ENCODE measurements at places on chromosomes 11 and 22. TPM values are rescaled to one million over a fixed set of nuclear protein-coding genes. Genes with fewer than 3 reads are reported as not detected.

Gene PRPF19
- 90.2 TPM for total RNA-seq

DNA sequence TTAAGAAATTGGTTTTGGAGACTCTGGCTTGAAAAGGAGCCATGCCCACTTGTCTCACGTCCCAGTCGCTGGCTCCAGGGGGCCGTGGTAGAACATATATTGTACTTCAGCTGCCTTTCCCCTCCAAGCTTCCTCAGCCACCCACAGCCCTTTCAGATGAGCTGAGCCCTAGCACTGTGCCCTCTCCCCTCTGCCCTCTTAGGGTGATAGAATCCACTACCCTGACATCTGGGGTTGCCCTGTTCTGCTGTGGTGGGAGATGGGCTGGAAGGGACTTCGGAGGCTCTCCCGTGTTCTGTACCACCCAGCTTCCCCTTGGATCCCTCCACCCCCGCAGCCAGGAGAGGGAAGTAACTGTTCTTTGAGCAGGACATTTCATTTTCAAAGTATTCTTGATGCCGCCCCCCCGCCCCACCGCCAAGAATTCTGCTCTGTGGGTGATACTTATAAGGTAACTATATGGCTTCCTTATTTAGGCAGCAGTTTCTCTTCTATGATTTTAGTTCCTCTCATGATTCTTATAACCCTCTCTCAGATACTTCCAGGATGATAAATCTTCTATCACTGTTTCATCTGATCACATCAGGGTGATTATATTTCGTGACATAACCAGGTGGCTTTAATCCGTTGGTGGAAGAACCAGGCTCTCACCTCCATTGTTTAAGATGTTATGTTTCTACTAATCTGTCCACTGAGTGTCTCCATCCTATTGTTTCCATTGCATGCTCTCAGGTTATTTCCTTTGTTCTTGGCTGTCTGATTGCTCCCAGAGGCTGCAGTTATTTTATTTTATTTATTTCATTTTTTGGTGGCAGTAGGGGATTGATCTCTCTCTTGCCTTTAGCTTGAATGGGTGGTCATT lies 24.1 kb downstream of the ZBTB16 start:
- peaks cover 100% of the 10 kb centered on the region for H3K4me1 ChIP-seq
- H3K27me3 ChIP-seq = no peaks in the 10 kb centered on the region
- DNase-seq = no peak
- H3K36me3 ChIP-seq = no peaks in the 10 kb centered on the region

DNA sequence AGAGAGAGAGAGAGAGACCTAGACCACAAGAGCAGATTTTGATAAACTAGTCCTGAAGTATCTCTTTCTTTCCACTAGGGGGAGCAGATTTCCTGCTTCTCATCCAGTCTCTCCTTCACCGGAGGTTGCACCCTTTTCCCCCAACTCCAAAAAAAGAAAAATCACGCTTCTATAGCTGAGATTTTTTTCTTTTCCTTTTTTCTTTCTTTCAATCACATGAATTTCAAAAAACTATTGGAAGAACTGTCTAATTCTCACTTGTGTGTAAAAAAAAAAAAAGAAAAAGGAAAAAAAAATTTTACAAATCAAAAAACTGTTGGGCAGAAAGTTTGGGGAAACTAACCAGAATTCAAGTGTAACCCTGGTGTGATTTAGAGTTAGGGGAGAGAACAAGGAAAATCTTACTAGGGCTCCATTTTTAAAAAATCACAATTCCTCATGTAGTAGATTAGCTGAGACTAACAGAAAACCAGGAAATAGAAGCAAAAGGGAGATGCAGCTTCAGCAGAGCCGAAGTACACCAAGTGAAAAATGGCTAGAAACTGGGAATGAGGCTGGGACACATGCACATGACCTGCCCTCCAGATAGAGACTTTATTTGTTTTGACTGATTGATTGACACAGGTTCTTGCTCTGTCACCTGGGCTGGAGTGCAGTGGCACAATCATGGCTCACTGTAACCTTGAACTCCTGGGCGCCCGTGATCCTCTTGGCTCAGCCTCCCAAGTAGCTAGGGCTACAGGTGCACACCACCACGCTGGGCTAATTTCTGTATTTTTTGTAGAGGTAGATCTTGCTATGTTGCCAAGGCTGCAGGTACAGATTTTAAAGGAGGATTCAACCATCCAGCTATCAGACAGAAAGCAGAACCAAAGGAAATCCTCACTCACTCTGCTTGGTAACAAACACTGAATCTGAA lies 27.1 kb downstream of the SDHD start:
- H3K36me3 ChIP-seq = no peaks in the 10 kb centered on the region
- H3K4me1 ChIP-seq = peaks cover 7% of the 10 kb centered on the region
- no peak overlapping the region for H3K4me3 ChIP-seq
- H3K27ac ChIP-seq = no peak overlapping the region
- H3K27me3 ChIP-seq = no peaks in the 10 kb centered on the region

GRCh38 chr11:132424433-132424832 lies 1054.0 kb downstream of the NTM start:
- no peaks in the 10 kb centered on the region for H3K4me1 ChIP-seq
- no peaks in the 10 kb centered on the region for H3K27me3 ChIP-seq
- H3K36me3 ChIP-seq = no peaks in the 10 kb centered on the region
- no peak for DNase-seq

Gene FAM180B
- not detected for total RNA-seq

DNA sequence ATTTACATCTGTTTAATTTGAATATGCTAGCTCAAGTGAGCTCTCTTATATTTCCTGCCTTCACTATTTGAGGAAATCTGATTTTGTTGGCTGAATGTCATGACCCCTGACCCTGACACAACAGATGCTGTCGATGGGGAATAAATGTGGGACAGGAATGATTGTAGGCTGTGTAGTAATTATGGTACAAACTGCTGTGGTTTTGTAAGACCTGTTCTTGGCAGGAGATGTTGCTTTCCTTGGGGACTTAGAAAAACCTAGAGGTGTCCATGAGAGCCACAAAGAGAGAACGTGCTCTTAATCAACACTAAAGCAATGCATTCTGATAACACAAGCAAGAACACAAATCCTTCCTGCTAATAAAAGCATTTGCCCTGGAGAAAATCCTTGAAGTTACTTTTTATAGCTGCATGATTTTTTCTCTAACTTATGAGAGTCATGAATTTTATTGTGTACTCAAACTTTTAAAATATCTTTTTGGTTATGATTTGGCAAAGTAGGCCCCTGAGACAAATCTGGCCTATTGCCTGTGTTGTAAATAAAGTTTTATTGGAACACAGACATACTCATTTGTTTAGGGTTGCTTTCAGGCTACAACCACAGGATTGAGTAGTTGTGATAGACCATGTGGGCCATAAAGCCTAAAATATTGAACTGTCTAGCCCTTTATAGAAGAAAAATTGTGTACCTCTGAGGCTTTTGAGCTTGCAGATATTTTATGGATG lies 90.2 kb downstream of the DDX10 start:
- H3K27me3 ChIP-seq = no peaks in the 10 kb centered on the region
- H3K4me1 ChIP-seq = no peaks in the 10 kb centered on the region
- no peak for DNase-seq
- H3K27ac ChIP-seq = no peak overlapping the region

GRCh38 chr11:128719556-128719824 lies 25.6 kb downstream of the FLI1 start:
- H3K4me3 ChIP-seq = no peak overlapping the region
- no peaks in the 10 kb centered on the region for H3K27me3 ChIP-seq
- H3K27ac ChIP-seq = peak overlapping the region; percentile 71
- no peaks in the 10 kb centered on the region for H3K36me3 ChIP-seq
- H3K4me1 ChIP-seq = peaks cover 85% of the 10 kb centered on the region
- DNase-seq = no peak

Gene TSPAN32
- not detected for total RNA-seq

DNA sequence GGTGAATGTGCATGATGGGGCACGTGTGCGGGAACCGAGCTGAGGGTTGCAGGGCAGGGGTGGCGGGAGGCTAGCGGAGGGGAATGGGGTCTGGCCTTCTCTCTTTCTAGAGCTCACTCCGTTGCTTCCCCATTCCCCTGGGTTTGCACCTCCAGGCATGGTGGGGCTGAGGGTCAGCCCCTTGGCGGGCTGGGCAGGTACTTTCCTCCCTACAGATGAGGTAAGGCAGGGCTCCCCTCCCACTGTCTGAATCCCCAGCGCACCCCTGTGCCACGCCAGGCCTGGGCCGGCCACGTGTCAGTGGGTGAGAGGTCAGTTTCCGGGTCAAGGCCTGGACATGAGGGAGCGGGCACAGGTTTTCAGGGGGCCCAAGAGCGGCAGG lies 8.9 kb downstream of the SUSD2 start:
- no peaks in the 10 kb centered on the region for H3K36me3 ChIP-seq
- no peaks in the 10 kb centered on the region for H3K27me3 ChIP-seq
- H3K4me3 ChIP-seq = no peak overlapping the region
- peaks cover 19% of the 10 kb centered on the region for H3K4me1 ChIP-seq
- DNase-seq = no peak
- no peak overlapping the region for H3K27ac ChIP-seq

Gene DUSP8
- total RNA-seq = 0.12 TPM

DNA sequence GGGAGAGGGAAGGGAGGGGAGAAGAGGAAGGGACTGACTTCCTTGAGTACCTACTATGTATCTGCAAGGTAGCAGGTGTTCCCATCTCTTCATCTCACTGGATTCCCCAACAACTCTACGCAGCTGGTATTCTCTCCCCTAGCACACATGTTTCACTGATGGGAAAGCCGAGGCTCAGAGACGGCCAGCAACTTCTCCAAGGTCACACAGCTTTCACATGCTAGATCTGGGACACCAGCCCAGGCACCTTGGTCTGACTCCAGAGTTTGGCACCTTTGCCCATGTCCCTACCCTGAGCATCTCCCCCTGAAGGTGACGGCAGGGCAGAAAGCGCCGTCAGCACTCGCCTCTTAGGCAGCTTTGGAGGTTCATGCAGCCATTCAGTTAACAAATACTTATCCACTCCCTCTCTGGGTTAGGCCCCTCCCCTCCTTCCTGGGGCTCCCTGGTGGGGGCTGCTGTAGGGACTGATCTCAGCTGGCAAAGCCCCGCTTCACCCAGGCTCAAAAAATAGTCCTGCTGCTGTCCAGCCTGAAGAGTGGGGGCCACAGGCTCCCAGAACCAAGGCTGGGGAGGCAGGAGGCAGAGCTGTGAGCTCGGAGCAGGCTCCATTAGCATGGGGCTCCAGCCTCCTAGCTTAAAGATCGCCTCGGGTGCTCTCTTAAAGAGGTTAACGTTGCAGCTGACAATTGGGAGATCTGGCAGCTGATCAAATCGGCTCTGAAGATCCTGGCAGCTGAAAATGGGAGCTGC lies 79.4 kb downstream of the IGLL1 start:
- DNase-seq = no peak
- peak overlapping the region; percentile 61 for H3K27ac ChIP-seq
- no peaks in the 10 kb centered on the region for H3K36me3 ChIP-seq
- peaks cover 36% of the 10 kb centered on the region for H3K27me3 ChIP-seq

DNA sequence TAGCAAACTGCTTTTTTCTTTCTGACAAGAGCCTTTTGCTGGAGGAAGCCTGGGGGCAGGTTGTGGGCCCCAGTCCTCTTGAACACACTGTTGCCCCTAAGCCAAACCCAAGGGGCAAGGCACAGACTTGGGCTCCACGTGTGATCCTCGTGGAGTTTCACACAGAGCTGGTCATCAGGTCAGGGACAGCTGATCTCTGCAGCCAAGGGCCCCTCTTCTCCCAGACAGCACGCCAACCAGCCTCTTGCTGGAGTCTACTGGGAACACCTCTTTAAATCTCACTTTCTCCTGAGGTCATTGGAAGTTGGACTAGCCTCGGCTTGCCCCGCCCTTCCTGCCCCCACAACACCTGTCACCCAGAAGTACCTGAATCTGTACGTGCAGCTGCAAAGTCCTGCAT lies 39.8 kb downstream of the C11orf58 start:
- DNase-seq = no peak
- no peaks in the 10 kb centered on the region for H3K27me3 ChIP-seq
- no peak overlapping the region for H3K4me3 ChIP-seq
- peaks cover 56% of the 10 kb centered on the region for H3K36me3 ChIP-seq
- no peak overlapping the region for H3K27ac ChIP-seq
- peaks cover 5% of the 10 kb centered on the region for H3K4me1 ChIP-seq

- H3K27me3 ChIP-seq = no peaks in the 10 kb centered on the region
- H3K36me3 ChIP-seq = no peaks in the 10 kb centered on the region
- no peak for DNase-seq
- no peaks in the 10 kb centered on the region for H3K4me1 ChIP-seq
Observed at GRCh38 chr11:31340903-31341572, 28.5 kb downstream of the DCDC1 start.

Gene GLYAT
- not detected for total RNA-seq

GRCh38 chr11:86211619-86212018 lies 32.9 kb upstream of the EED start:
- no peaks in the 10 kb centered on the region for H3K36me3 ChIP-seq
- H3K4me3 ChIP-seq = no peak overlapping the region
- no peaks in the 10 kb centered on the region for H3K27me3 ChIP-seq
- DNase-seq = no peak
- no peaks in the 10 kb centered on the region for H3K4me1 ChIP-seq

GRCh38 chr22:26845021-26845743 lies 187.8 kb downstream of the MIAT start:
- H3K4me3 ChIP-seq = no peak overlapping the region
- no peaks in the 10 kb centered on the region for H3K27me3 ChIP-seq
- DNase-seq = no peak
- no peak overlapping the region for H3K27ac ChIP-seq

DNA sequence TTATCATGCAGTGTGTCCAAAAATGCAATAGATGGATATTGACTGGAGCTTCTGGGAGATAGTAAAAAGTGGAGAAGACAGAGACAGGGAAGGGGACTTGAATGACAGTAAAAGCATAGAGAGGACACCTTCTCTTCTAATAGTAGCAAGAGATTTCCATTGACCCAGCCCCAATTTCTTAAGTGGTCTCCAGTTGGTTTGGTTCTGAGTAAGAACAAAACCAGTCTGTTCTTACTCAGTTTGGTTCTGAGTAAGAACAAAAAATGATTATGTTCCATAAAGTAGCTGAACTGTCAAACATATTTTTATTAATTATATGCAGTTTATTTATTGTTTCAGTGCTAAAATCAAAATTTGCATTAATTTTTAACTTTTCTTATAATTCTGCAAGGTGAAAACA lies 316.8 kb upstream of the MPPED2 start:
- no peak overlapping the region for H3K27ac ChIP-seq
- DNase-seq = no peak
- H3K36me3 ChIP-seq = no peaks in the 10 kb centered on the region
- no peaks in the 10 kb centered on the region for H3K4me1 ChIP-seq
- no peaks in the 10 kb centered on the region for H3K27me3 ChIP-seq

DNA sequence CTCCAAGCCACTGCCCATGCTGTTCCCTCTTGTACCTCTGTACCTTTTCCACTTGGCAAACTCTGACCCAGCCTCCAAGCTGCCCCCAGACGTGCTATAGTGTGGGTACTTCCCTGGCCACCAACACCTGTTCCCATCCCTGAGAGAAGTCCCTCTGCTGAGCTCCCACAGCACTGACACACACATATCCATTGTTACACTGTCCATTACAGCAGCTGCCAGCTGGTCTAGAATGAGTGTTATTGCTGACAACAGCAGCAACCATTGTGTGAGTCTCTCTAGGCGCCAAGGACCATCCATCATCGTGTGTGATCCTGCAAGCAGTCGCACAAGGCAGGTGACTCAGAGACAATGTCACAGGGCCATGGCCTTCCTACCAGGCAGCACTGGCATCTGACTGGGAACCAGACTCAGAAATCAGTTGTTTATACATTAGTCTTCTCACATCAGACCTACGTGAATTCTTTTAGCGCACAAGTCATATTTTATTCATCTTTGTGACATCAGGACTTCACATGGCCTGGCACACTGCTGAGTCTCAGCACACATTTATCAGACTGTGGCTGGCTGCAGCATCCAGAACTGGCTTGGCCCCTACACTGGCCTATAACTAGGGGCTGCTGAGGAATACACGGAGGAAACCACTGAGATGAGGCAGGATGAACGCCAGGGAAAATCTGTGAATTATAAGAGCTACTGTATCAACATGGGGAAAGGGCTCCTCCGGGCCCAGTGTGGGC lies 56.4 kb downstream of the SGSM3 start:
- no peaks in the 10 kb centered on the region for H3K4me1 ChIP-seq
- no peak overlapping the region for H3K27ac ChIP-seq
- no peaks in the 10 kb centered on the region for H3K27me3 ChIP-seq
- DNase-seq = no peak
- H3K4me3 ChIP-seq = no peak overlapping the region
